NCI-H1092 (cell line): ENCODE measurements at places on chromosomes 12 and 14.
A peak's percentile ranks its signal among the peaks of the same experiment; 100 is the strongest.

DNA sequence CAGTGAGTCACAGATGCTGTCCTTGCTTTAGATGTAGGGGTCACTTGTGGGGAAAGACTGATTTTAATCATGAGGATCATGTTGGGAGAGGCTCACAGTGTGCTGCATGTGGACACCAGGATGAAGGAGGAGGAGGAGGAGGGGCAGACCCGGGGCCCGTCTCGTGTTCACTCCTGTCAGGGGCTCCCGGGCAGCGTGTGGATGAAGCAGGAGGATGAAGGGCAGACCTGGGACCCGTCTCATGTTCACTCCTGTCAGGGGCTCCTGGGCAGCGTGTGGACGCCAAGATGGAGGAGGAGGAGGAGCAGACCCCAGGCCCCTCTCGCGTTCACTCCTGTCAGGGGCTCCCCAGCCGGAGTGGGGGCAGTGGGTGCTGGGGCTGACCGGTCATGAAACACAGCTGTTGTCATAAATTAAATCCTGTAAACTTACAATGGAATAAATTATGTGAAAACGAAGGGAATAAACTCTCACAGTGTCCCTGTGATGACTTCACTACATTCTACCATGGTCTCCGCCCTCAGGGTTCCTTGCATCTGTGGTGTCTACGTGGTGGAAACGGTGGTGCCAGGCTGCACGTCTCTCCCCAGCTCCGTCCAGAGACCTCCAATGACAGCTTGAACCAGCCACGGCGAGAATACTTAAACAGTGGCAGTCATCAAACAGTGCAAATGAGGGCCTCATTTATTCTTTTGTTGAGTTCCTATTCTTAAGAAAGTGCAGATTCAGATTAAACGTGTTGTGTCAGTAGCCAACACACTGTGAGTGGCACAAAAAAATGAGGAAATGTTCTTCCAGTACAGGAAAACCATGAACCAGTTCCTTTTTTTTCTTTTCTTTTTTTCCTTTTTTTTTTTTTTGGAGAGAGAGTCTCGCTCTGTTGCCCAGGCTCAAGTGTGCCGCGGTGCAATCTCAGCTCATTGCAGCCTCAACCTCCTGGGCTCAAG, 37.7 kb upstream of the SFSWAP start:
- no peak for DNase-seq

- DNase-seq: peak; percentile 80
Measured at GRCh38 chr12:124837958-124838803, 25.5 kb downstream of the SCARB1 start.

DNA sequence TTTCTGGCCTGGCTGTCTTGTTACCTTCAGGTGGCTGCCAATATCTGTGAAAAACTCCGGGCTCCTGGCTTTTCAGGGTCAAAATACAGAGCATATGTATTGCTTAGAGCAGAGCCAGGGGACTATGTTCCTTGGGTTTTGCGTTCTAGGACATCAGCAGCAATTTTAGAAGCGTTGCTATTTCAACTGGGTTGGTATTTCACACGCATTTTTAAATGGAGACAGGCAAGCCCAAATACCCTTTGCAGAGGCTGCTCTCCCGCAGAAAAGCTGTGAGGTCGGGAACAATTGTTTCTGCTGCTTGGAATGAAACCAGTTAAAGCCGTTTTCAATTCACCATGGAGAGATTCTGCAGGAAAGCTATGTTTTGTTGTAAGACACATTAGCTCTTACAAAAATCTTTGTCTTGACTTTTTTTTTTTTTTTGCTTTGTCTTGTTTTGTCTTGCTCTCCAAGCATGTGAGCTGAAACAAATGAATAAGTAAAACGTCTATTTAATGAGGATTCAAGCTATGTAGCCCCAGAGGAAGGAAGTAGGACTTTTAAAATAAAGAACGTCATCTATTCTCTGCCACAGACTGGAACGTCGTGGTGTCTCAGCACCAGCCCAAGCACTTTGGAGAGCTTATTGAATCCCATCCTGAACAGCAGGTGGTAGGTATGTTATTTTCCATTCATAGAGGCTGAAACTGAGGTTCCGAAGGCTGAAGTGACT, 181.0 kb upstream of the TBX3 start:
- no peak for DNase-seq

GRCh38 chr14:34212172-34212929, 249.7 kb downstream of the SPTSSA start:
- no peak for DNase-seq

DNA sequence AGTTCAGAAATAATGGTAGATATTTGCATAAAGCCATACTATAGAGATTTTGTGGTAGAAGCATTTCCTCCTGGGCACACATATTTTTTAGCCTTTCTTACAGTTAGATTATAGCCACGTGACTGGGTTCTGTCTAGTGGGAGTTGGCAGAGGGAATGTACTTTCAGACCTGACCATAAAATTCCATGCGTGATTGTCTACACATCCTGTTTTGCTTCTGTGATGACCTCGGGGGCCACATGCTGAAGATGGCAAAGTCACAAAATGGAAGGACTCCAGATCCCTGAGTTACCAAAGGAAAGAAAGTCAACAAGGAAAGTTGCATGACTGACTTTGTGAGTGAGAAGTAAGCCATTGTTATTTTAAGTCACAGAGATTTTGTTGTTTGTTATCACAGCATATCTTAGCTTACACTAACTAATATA, 14.6 kb upstream of the MIA2 start:
- DNase-seq: no peak

- DNase-seq: no peak
Measured at GRCh38 chr12:72105849-72106248, 166.3 kb upstream of the TRHDE start.

DNA sequence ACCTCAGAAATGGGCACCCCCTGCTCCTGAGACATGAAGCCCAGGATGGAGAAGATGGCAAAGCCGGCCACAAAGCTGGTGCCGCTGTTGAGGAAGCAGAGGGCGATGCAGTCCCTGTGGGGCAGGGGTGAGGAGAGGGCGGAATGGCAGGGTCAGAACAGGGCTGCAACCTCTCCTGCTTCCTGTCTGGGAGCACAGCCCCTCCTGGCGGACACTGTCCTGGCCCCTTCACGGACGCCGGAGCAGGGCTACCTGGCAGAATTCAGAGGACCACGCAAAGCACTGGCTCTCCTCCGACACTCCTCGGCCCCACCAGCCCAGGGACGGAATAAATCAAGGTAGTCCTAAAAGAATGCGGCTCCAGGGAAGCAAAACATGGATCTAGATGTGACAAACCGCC, 12.4 kb upstream of the SLC6A12 start:
- DNase-seq: no peak

DNA sequence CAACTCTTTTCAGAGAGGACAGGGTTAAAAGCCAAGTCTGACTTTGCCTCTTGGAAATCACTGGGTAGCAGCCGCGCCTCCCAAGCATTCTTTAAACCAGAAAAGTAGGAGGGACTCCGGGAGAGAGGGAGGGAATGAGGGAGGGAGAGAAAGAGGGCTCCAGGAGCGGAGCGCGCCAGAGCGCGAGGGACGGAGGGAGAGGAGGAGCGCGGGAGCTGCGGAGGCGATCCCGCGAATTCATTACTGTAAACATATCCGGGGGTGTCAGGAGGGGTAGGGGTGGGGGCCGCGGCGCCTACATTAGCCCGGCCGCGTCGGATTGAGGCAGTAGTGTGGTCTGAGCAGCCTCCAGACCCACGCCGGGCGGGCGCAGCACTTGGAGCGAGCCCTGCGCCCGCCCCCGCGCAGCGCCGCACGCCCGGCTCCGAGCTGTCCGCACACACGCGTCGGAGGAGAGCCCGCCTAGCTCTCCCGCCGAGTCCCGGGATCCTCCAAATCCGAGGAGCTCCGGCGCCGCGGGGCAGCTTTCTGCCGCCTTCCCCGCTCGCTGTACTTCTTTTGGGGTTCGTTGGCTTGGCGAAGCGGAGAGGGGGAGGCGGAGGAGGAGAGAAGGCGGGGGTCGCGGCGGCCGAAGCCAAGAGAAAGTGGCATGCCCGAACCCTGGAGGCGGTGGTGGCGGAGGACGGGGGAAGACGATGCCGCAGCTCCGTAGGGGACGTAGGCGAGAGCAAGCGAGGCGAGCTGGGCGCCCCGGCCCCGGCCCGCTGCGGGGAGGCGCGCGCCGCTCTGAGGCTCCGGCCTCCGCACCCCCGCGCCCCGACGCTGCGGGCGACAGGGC, 3.3 kb downstream of the FLRT2 start:
- DNase-seq: peak; percentile 26

- DNase-seq: no peak
Measured at GRCh38 chr14:97544571-97544970, 747.4 kb downstream of the VRK1 start.

- no peak for DNase-seq
Measured at GRCh38 chr14:22567437-22567836, 21.6 kb downstream of the DAD1 start.

DNA sequence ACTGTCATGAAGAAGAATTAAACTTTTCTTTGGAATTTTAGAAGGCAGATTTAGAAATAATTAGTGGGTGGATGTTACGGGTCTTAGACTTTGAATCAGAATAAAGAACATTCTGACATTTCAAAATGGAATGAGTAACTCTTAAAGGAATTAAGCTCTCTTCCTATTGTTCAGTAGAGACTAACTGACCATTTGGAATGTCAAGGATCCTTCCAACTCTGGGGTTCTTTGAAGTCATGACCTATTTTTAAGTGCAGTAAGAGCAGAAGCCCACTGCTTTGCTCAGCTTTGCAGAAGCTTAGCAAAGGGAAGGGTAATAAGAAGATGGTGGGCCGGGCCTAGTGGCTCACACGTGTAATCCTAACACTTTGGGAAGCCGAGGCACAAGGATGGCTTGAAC, 4.0 kb downstream of the CHURC1 start:
- DNase-seq: no peak

- no peak for DNase-seq
Measured at GRCh38 chr14:85325134-85326017, 204.6 kb upstream of the FLRT2 start.

DNA sequence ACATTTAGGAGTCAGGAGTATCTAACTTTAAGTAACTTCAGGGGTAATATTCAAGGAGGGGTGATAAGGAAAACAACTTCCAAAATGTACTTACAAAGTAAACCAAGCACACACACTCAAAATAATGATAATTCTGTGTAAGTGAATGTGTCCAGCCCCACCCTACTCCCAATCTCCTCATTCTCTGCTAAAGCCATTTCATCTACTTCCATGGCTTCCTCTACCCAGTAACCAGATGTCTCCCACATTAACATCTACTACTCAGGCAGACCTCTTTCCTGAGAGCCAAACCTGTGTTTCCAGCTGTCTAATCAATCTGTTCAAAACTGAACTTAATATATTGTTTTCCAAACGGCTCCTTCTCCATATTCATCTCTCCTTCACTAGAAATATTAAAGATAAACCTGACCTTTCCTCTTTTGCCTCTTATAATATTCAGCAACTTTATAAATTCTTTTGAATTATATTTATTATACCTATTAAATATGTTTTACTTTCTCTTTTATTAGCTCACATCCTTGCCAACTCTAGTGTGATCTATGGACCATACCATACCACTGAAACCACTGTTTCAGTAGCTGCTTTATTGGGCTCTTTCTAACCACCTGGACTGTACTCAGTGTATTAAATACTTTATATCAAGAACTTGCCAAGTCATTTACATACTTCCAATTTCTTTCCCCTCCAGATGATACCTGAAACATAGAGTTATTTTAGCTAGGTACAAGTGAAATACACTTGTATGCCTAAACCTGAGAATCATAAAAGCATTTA, 170.7 kb downstream of the PPFIA2 start:
- no peak for DNase-seq
